Suppressor macrophage treated with lipopolysaccharide for 4 hours (primary cell): ENCODE measurements at places on chromosomes 2 and 18.
A peak's percentile ranks its signal among the peaks of the same experiment; 100 is the strongest.

GRCh38 chr18:29874519-29875098, 1167.9 kb downstream of the DSC3 start:
- DNase-seq, result peak; percentile 27

- DNase-seq, result no peak
Measured at GRCh38 chr2:169704160-169704708, 10.0 kb downstream of the PHOSPHO2 start.

- no peak for DNase-seq
Measured at GRCh38 chr2:11112870-11113428, 42.3 kb upstream of the SLC66A3 start.

DNA sequence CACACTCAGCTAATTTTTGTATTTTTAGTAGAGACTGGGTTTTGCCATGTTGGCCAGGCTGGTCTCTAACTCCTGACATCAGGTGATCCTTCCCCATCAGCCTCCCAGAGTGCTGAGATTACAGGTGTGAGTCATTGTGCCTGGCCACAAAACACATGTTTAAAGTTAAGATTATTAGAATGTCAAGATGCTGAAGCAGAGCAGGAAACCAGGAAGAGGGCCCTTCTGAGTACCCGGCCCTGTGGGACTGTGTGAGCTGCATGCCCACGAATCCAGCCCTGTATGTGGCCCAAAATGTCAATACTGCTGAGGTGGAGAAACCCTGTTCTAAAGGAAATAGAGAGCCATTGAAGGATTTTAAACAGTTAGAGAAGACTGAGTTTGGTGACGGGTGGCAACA, 31.0 kb upstream of the REV1 start:
- no peak for DNase-seq

- DNase-seq, result no peak
Measured at GRCh38 chr2:156322051-156322685, 10.4 kb downstream of the NR4A2 start.

DNA sequence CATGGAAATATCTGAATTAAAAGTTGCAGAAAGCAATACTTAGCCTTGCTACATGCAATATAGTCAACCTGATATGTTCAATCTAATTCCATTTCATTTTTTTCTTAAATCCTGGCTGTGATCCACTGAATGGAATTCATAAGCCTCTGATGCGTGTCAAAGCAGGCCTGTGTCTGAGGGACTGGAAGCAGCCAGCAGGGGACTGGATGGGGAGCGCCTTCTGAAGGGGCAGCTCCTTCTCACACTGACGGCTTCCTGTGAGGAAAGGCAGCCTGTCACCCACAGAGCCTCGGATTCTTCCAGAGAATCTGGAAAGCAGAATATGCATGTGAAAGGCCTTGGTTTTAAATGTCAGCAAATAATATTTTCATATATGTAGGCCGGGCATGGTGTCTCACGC, 73.5 kb downstream of the KCNF1 start:
- no peak for DNase-seq

GRCh38 chr2:36462311-36462935, 106.8 kb downstream of the CRIM1 start:
- no peak for DNase-seq

DNA sequence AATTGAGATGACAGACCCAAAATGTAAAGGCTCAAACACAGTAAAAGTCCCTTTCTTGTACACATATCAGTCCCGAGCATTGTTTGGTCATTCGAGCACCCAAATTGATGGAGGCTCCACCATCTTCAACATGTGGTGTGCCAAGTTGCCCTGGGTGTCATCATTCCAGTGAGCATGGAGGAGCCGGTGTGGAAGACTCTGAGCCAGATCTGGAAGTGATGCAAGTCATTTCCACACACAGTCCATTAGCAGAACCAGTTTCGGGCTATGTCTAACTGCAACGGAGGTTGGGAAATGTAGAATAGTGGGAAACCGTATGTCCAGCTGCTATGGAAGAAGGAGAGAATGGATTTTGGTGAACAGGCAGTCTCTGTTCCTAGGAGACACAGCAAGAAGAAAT, 40.9 kb upstream of the BZW1 start:
- no peak for DNase-seq

GRCh38 chr2:64624108-64624610, 29.6 kb downstream of the SERTAD2 start:
- DNase-seq, result no peak

DNA sequence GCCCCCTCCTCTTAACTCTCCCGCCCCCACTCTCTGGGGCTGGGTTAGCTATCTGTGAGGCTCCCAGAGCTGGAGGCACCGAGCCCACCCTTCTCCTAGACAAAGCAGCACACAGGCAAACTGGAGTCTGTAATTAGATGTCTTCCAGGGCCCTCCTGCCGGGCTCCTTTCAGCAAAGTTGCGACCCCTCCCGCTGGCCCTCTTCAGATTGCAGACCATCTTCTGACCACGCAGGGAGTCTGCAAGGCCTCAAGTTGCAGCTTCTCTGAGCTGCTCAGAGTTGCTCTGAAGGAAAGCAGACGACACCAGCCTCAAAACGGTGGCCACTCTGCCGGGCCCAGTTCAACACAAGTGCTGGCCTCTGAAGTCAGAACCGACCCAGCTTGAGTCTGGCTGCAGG, 228.4 kb upstream of the COPS8 start:
- no peak for DNase-seq

GRCh38 chr2:220241423-220241822, 614.0 kb downstream of the SLC4A3 start:
- DNase-seq, result no peak

DNA sequence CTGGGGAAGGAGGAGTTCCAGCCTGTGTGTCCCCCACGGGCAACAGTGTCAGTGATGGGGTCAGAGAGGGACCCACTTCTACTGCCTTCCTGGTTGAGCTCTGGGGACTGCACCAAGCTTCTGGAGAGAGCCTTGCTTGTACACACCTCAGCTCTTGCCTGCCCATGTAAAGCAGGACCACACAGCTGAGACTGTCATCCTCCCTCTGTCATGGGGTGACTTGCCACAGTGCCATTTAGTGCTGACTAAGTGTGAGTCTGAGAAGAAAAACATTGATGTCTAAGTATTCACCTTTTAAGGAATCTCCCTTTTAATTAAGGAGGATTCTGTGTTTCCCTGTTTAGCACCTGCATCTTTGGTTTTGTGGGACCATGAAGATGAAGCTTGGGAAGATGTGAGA, 159.1 kb downstream of the FHOD3 start:
- DNase-seq, result no peak

DNA sequence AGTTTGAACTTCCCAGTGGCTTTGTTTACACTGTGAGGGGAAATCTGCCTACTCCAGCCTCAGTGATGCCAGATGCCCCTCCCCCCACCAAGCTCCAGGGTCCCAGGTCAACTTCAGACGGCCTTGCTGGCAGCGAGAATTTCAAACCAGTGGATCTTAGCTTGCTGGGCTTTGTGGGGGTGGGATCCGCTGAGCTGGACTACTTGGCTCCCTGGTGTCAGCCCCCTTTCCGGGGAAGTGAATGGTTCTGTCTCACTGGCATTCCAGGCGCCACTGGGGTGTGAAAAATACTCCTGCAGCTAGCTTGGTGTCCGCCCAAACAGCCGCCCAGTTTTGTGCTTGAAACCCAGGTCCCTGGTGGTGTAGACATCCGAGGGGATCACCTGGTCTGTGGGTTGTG, 70.0 kb upstream of the NEUROD1 start:
- DNase-seq, result no peak

DNA sequence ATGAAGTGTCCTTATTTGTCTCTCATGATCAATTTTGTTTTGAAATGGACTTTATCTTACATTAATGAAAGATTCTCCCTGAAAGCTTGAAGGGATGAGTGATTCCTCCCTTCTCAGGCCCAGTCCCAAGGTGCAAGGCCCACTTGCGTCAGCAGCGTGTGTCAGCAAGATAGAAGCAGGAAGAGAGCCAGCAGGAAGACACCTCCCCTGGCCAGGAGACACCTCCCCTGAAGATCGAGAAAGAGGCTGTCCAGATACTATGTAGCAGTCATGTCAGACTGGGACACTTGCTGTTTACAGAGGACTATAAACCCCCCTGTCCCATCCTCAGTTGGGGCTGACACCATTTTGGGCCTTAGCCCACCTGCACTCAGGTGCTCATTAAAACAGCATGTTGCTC, 38.3 kb downstream of the TIMM21 start:
- no peak for DNase-seq

- DNase-seq, result no peak
Measured at GRCh38 chr2:150136401-150136800, 351.1 kb downstream of the RND3 start.

GRCh38 chr2:216057688-216058193, 23.9 kb downstream of the PECR start:
- DNase-seq, result peak; percentile 77

DNA sequence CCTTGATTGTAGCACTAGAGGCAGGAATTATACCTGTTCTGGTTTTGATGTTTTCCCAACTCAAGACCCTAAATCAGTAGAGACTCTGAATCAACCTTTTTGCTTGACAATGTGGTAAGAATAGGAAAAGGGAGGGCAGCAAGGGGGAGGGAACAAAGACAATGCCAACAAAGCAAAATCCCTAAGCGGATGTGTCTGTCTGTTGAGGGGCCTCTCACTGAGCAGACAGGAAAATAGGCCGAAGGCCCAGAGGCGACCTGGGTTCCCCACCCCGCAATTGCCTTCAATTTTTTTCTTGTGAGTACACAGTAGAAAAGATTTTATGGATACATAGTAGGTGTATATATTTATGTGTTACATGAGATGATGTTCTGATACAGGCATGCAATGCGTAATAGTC, 75.6 kb downstream of the MAP4K4 start:
- DNase-seq, result no peak

GRCh38 chr2:59761966-59762365, 791.5 kb downstream of the BCL11A start:
- DNase-seq, result no peak

GRCh38 chr18:49839012-49839411, 25.7 kb upstream of the ACAA2 start:
- no peak for DNase-seq

DNA sequence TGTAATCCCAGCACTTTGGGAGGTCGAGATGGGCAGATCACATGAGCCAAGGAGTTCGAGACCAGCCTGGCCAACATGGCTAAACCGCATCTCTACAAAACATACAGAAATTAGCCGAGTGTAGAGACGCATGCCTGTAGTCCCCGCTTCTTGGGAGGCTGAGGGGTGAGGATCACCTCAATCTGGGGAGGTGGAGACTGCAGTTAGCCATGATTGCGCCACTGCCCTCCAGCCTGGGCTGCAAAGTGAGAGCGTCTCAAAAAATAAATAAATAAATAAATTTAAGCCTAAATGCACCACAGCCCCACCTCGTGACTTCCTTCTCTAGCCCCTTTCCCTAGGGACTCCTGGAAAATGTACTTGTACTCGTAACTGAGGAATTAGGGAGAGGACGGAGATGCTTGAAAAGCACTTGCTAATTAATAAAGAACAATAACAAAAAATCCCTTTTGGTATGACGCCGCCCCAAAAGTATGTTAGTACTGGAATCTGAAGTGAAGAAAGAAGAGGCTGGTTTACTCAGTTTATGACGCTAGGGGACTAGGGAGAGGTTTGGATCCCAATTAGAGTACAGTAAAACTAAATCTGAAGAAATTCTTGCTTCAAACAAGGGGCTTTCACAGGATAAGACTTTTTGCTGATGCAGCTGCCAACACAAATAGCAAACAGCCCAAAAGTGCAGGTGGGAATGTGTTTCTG, 887 bp upstream of the ZNF396 start:
- no peak for DNase-seq

- no peak for DNase-seq
Measured at GRCh38 chr2:214902286-214902685, 92.8 kb upstream of the BARD1 start.

GRCh38 chr18:3119401-3120341, 100.1 kb downstream of the MYOM1 start:
- peak; percentile 6 for DNase-seq
